ENCODE measurements at places on chromosomes 7 and 10.

GRCh38 chr10:70441895-70442309 lies 421 bp upstream of the NODAL start:
- no peak for DNase-seq

GRCh38 chr7:15864626-15864991 lies 178.1 kb upstream of the MEOX2 start:
- no peak for DNase-seq

GRCh38 chr7:112300831-112301407 lies 94.4 kb downstream of the ZNF277 start:
- no peak for DNase-seq

DNA sequence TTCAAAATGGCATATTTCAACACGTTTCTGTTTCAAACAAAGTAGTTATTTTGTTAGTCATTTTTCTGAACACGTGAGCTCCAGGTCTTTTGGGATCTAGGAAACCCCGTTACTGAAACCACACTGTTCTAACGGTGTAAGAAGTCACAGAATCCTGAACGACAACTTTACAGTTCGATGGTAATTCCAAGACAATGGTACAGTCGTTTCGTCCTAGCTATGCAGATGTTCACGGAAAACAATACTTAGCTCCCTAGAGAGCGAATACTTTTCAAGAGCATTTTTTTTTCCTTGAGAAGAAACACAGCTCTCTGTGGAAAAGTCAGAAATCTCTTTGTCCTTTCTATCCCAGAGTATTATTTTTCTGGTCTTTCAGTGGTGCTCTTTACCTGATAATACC lies 254.1 kb downstream of the ADARB2 start:
- no peak for DNase-seq

GRCh38 chr7:37690206-37690605 lies 6.6 kb downstream of the GPR141 start:
- DNase-seq, result no peak

DNA sequence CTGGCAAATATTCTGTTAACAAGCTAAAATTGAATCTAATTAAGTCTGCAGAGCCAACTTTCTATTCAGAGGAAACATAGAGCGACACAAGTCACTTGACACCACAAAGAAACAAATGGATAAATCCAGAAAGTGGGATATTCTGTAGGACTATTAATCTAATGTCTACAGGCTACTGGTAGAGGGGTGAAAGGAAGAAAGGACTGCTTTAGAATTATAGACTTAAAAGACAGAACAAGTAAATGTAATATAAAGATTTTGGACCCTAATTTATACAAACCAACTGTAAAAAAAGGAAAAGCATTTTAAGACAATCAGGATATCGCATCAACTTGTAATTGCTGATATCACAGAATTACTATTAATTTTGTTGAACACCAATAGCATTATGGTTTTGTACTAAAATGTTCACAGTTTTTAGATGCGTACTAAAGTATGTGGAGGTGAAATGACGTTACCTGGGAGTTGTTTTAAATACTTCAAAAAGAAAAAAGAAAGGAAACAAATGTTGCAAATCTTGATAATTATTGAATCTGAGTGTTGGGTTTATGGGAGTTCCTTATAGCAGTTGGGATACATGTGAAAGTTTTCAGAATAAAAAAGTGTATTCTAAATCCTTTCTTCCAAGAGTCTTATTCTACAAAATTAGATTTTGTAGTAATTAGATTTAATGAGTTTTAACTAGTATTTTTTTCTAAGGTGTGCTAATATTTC lies 73.5 kb upstream of the ASAH2 start:
- no peak for DNase-seq

DNA sequence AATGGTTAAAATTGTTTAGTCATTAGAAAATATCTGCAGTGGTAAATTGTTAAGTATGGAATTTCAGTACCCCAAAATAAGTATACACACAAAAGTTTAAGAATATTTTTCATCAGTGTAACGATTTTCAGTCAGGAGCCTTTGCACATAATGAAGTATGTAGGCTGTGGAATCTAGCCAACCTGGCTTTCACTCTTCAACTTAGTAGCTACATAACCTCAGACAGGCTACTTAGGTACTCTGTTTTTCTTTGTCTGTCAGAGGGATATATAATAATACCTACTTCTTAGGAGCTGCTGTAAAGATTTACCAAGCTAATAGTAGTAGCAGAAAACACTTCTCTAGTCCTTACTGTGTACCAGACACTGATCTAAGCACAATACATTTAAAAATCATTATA lies 137.5 kb downstream of the ZEB1 start:
- DNase-seq, result no peak

DNA sequence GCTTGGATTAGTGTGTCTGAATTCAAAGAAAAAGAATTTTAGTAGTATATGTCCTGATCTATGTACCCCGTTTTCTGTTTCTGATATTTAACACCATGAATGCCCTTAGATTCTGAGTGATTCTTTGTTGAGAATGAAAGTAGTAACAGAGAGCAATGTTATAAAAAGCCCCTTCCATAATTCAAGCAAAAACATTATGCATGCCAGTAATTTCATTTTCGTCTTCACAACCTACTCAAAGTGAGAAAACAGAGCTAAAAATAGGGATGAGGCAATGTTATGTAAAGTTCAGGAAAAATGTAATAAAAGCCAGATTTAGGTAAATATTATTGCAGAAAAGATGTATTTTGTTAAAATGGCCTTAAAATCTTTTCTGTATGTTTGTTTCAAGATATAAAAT lies 28.1 kb downstream of the PTPRZ1 start:
- DNase-seq, result no peak

- DNase-seq, result no peak
Measured at GRCh38 chr7:157613575-157614322, 276.9 kb downstream of the DNAJB6 start.

- no peak for DNase-seq
Measured at GRCh38 chr10:28431139-28431538, 101.8 kb upstream of the WAC start.

DNA sequence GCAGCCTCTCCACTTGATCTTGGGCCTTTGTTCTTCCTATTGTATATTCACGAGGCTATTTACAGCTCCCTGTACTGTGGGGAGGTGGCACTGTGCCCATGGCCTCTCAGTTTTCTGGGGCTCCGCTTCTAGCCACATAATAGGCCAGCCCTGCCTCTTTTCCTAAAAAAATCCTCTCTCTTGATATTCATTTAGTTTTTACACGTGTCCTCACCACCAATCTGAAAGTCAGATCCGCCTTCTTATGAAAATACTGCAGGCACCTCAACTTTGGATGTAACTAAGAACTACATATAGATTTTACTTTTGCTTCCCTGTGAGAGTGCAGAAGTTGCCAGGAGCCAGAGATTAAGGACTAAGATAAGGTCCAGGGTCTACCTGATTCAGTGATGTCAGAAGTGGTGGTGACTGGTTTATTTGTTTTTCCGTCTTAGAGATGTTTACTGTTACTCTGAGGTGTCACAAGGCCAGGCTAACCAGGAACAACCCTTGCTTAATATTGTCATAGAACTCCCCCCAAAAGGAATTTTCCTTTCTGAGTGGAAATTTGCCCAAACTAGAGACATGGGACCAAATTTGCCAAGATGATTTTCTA lies 7.8 kb downstream of the BAMBI start:
- no peak for DNase-seq

- no peak for DNase-seq
Measured at GRCh38 chr7:149320313-149321124, 58.5 kb downstream of the ZNF783 start.

DNA sequence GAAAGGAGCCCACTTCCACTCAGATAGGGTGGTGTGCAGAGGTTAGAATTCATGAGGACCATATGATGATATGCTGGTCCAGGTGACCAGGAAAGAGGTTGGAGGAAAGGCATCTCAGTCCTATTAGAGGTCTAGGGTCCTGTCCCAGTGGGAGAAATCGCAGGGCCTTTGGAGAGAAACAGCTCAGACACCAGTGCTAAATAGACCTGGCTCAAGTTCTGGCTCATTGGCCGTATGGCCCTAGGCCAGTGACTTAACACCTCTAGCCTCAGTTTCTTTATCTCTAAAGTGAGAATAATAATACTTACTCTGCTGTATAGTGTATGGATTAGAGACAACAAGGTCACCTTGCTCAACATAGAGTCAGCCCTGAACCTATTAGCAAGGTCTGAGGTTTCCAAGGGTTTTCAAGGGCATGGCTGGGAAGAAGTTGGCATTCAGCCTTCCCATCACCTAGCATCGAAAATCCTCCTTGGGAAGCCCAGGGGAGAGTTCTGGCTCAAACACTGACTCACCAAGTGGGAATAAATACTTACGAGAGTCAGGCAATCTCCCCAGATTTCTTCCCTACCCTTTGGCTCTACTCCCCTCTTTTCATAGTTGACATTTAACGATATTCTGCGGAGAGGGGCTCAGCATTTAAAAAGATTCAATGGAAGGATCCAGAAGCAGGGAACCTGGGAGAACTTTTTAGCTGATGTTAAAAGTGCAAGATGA lies 473.1 kb upstream of the PODXL start:
- DNase-seq, result no peak

- DNase-seq, result no peak
Measured at GRCh38 chr7:83105948-83106347, 56.7 kb downstream of the PCLO start.

DNA sequence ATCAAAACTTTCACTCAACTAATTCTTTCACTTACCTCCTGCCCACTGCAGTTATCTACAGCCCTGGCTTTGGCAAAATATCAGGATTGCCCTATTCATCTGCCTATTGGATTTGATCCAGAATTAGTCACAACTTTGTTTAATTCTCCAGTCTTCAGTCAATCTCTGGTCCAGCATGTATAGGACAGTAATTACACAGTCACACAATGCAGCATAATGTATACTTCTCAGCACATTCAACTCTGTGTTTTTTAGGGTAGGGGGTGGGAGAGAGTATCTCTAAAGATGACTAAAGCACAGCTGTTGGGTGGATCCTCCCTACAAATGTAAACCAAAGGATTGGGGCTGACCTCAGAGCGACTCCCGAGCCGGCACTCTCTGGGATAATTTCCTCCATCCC lies 17.7 kb upstream of the NRP1 start:
- no peak for DNase-seq

DNA sequence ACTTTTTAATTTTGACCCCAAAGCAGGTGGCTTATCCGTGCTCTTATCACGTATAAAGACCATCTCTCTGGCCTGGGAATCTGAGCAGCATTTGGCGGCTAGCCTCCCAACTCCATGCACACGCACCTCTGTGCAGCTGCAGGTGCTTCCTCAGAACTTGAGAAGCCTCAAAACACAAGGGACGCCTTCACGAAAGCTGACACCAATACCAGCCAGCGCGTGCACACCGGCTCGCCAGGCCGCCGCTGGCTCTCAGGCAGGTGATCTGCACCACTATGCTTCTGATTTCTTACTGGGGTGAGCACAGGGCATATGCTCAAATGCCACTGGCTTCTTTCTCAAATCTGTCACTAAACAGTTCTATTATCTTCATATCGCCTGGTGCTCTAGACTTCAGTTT lies 145.0 kb downstream of the PARD3 start:
- no peak for DNase-seq

DNA sequence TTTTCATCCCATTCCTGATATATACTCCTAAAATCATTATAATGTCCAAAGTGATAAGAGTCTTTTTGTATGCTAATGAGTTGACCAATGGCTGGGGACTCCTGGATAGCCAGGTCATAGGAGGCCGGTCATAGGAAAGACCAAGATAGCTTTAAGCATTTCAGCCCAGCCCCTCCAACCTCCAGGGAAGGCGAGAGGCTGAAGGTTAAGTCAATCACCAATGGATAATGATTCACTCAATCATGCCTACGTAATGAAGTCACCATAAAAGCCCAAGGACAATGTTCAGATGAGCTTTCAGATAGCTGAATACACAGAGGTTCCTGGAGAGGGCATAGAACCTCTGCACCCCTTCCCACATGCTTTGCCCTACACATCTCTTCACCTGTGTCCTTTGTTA lies 75.7 kb downstream of the VWDE start:
- DNase-seq, result no peak

- DNase-seq, result no peak
Measured at GRCh38 chr10:132197271-132198067, 10.7 kb downstream of the DPYSL4 start.

GRCh38 chr7:131225619-131226513 lies 101.8 kb upstream of the MKLN1 start:
- DNase-seq, result no peak

- no peak for DNase-seq
Measured at GRCh38 chr10:3889961-3890522, 105.0 kb upstream of the KLF6 start.

DNA sequence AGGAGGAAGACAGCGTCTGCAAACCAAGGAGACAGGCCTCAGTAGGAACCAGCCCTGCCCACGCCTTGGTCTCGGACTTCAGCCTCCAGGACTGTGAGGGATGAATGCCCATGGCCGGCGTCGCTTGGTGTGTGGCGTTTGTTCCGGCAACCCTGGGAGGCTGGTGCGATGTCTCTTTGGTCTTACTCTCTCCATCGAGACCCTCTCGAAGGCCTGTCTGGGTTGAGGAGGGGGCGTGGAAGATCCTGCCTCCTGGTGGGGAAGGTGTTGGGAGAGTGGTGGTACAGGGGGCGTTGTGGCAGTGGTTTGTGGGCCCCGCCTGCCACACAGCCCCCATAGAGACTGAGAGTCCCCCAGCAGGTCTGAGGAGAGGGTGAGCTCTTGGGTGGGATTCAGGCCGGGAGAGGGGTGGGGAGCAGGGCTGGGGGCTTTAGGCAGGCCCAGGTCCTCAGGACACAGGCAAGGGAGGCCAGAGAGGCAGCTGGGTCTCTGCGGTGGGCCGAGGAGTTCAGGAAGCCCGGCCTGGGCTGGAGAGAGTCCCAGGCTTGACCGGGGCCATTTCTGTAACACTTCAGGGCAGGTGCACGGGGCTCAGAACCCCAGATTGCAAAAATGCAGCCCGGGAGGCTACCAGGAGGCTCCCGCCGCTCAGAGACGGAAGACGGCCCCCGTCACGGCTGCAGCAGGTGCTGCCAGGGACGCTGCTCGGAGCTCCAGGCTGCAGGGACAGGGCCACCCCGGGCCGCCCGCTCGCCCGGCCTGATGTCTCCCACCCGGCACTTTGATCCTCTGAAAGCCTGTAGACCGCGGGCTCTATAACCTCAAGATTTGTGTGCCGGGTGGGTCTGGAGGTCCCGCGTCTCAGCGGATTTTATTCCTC lies 33.8 kb upstream of the PSMG3 start:
- DNase-seq, result no peak

DNA sequence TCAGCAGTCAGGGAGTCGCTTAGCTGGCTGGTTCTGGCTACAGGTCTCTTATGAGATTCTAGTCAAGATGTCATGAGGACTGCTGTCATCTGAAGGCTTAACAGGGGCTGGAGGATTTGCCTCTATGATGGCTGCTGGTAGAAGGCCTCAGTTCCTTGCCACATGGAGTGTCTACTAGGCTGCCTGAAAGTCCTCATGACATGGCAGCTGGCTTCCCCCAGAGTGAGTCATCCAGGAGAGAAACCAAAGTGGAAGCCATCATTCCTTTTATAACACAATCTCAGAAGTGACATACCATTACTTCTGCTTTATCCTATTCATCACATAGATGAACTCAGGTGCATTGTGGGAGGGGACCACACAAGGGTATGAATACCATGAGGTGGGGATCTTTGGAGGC lies 75.1 kb downstream of the EXOC6 start:
- DNase-seq, result no peak

- no peak for DNase-seq
Measured at GRCh38 chr7:96067321-96067720, 254.6 kb downstream of the SLC25A13 start.

- no peak for DNase-seq
Measured at GRCh38 chr10:132094581-132095234, 29.0 kb downstream of the JAKMIP3 start.

Measured in activated T-cell treated with anti-CD3 and anti-CD28 coated beads for 24 hours (primary cell).